ENCODE measurements at places on chromosomes 6 and 20.
A peak's percentile ranks its signal among the peaks of the same experiment; 100 is the strongest.

- H3K36me3 ChIP-seq = no peaks in the 10 kb centered on the region
- DNase-seq = no peak
- H3K27me3 ChIP-seq = no peaks in the 10 kb centered on the region
Observed at GRCh38 chr6:24549674-24550353, 55.0 kb downstream of the ALDH5A1 start.

DNA sequence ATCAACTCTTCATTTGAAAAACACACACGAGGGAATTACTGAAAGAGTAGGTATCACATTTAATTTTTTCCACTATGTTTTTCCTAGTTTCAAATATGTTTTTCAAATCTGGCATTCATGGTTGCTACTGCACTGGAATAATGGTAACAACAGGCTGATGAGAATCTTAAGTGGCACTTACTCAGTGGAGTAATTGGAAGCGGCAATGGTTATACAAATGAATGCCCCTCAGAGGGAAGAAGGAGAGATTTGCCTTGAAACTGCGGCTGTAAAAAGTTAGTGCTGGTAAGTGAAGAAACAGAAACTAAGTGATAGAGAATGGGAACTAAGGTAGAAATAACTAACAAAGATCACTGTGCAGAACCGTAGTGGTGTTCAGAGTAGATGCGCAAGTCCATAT lies 41.0 kb upstream of the PDE7B start:
- H3K36me3 ChIP-seq = no peaks in the 10 kb centered on the region
- DNase-seq = no peak
- H3K27ac ChIP-seq = no peak overlapping the region

DNA sequence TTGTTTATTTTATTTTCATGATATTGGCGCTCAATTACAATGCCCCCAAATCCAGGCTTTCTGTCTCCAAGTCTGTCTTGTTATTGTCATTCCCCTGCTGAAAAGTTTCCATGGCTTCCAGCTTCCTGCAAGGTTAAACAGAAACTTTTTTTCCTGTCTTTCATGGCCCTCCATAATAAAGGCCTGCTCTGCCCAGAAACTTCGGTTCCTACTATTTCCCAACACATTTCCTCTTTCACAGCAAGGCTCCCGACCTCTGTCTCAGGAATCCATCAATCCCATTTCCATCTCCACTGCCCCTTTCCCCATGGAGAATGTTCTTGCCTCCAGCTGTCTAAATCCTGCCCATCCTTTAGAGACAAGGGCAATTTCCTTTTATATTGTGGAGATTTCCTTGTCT lies 365.2 kb upstream of the JARID2 start:
- H3K27ac ChIP-seq = no peak overlapping the region
- H3K27me3 ChIP-seq = no peaks in the 10 kb centered on the region
- DNase-seq = no peak
- H3K4me1 ChIP-seq = peaks cover 18% of the 10 kb centered on the region

- peaks cover 21% of the 10 kb centered on the region for H3K4me1 ChIP-seq
- no peak overlapping the region for H3K27ac ChIP-seq
- DNase-seq = no peak
- no peaks in the 10 kb centered on the region for H3K27me3 ChIP-seq
- H3K4me3 ChIP-seq = no peak overlapping the region
Observed at GRCh38 chr6:131929264-131929663, 21.9 kb downstream of the CCN2 start.

DNA sequence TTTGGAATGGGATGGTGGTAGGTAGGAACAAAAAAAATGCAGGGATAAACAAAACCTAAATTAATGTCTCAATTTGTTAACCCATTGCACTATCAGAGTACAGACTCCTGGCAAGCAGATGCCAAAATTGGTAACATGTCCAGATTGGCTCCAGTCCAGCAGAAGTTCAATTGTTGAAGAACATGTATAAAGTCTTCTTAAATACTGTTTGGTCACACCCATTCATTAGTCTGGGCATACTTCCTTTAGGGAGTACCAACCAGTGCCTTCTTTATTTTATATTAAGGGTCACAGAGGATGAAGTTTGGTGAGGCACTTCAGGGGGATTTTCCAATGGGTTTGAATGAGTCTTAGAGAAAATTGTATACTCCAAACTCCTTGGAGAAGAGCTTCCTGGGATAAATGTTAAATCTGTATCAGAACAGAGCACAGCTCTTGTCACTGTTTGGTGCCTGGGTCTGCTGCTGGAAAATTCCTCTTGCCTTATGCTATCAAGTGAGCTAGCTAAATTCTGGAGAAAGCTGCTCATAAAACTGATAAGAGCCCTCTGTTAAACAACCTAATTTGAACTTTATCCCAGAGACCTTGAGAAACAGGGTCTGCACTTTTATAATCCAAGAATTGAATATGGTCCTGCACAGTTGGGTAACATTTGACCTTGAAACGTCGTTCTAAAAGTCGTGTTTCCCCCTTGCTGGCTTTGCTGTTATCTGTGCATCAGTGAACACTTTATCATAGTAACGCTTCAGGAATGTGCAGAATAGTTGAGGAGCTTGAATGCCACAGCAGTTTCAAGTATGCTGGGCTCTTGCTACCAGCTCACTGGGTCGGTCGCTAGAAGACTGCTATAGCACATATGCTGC lies 334.1 kb upstream of the CITED2 start:
- H3K4me1 ChIP-seq = no peaks in the 10 kb centered on the region
- DNase-seq = no peak
- no peak overlapping the region for H3K4me3 ChIP-seq
- H3K27me3 ChIP-seq = no peaks in the 10 kb centered on the region
- no peaks in the 10 kb centered on the region for H3K36me3 ChIP-seq
- H3K27ac ChIP-seq = no peak overlapping the region

GRCh38 chr6:13517116-13517515 lies 29.7 kb upstream of the GFOD1 start:
- H3K36me3 ChIP-seq = no peaks in the 10 kb centered on the region
- H3K4me3 ChIP-seq = no peak overlapping the region
- DNase-seq = no peak

GRCh38 chr6:108914235-108915022 lies 66.2 kb downstream of the ARMC2 start:
- H3K4me1 ChIP-seq = no peaks in the 10 kb centered on the region
- no peaks in the 10 kb centered on the region for H3K27me3 ChIP-seq
- no peak overlapping the region for H3K4me3 ChIP-seq
- no peak for DNase-seq
- no peak overlapping the region for H3K27ac ChIP-seq

DNA sequence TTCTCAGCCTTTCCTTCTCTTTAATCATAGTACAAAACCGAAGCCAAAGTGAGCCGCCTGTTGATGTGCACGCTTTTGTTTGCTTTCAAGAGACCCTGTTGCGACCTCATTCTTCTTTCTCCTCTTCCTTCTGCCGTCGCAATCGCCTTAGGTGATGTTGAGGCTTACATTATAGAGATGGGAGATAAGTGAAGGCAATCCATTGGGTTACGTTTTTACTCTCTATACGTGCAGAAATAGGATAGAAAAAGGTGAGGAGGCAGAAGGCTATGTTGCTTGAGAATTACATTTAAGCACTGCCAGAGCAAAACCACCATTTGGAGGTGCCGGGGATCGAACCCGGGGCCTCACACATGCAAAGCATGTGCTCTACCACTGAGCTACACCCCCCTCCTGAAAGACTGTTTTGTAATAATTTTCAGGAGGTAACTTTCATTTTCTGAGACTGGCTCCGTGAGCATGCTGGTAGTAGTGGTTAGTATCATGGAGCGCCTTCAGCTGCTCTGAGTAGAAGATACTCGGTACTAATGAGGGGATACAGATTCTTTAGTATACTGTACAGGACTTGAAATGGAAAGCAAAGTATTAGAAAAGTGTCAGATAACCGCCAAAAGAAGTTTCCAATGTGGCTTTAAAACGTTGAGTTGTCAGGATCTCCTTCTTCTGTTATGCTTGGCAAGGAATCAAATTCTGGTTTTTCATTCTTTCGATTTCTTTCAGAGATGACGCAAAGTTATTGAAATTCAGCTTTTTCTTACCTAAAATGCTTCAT lies 165.6 kb downstream of the TRIM27 start:
- no peak overlapping the region for H3K4me3 ChIP-seq
- H3K27ac ChIP-seq = no peak overlapping the region
- peaks cover 12% of the 10 kb centered on the region for H3K27me3 ChIP-seq
- H3K36me3 ChIP-seq = no peaks in the 10 kb centered on the region

- no peaks in the 10 kb centered on the region for H3K4me1 ChIP-seq
- peaks cover 3% of the 10 kb centered on the region for H3K27me3 ChIP-seq
- no peak overlapping the region for H3K27ac ChIP-seq
- no peak for DNase-seq
- no peaks in the 10 kb centered on the region for H3K36me3 ChIP-seq
Observed at GRCh38 chr6:122778985-122779661, 393 bp upstream of the FABP7 start.

- no peak within 1 kb of the TSS for H3K4me3 ChIP-seq
- peak; percentile 47 for DNase-seq
- no peaks in the 10 kb centered on the region for H3K4me1 ChIP-seq
Observed at GRCh38 chr6:31586008-31586407, at the start of gene LST1. Gene LST1, plus strand, starts transcription at chr6:31586277. Its CDS starts 1,023 bp downstream, at chr6:31587300.

GRCh38 chr6:7725849-7726415 lies at the start of gene BMP6:
Gene BMP6, plus strand, starts transcription at chr6:7726099. Its CDS starts 857 bp downstream, at chr6:7726956.
- no peaks in the 10 kb centered on the region for H3K27me3 ChIP-seq
- H3K4me3 ChIP-seq = peak within 1 kb of the TSS; percentile 66
- H3K36me3 ChIP-seq = no peaks in the 10 kb centered on the region
- peak within 1 kb of the TSS; percentile 2 for H3K27ac ChIP-seq
- peaks cover 40% of the 10 kb centered on the region for H3K4me1 ChIP-seq

Measured in tibial artery (tissue), 4 donors.